ENCODE measurements at places on chromosomes 13 and 19. TPM values are rescaled to one million over a fixed set of nuclear protein-coding genes. Genes with fewer than 3 reads are reported as not detected.

GRCh38 chr19:16316506-16316882 is 8.1 kb upstream of the KLF2 start:
- DNase-seq: no peak

DNA sequence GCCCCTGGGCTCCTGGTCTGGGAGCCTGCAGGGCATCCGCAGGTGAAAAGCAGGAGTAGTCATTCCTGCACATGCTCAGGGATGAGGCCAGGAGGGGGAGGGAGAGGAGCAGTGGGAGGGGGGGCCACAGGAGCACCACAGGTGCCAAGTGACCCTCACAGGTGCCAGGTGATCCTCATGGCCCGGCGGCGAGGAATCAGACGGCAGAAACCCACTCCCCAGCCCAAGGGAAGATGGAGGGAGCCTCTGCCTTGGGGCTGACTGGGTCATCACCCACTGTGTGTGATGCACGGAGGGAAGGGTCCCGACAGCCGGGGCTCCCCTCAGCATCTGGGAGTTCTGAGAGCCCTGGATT is 27.4 kb downstream of the SH3GL1 start:
- no peak for DNase-seq

GRCh38 chr13:44605721-44606120 is 29.6 kb upstream of the TSC22D1 start:
- no peak for DNase-seq

DNA sequence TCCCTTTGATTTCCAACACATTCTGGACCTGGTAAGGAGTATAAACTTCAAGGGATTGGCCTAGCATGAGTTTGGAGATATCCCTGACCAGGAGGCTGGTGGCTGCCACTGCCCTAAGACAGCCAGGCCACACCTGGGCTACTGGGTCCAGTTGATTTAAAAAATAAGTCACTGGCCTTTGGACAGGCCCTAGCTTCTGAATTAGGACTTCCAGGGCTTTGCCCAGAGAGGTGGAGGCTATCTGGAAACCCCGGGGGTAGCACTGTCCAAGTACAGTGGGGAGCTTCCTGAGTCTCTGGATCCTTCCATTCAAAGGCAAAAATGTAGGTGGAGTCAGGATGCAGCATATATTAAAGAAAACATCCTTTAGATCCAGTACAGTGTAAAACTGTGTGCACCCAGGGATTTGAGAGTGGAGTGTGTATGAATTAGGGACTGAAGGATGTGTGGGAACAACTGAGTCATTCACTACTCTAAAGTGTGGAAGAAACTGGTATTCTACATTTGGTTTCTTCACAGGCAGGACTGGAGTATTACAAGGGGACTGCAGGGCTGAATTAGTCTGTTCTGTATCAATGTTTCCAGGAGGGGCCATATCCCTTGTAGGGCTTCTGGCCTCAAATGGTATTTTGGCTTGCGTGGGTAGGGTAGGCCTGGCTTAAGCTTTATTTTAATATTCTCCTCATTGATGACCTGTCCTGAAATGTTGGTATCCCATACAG is 14.8 kb upstream of the FCGBP start:
- peak; percentile 51 for DNase-seq

DNA sequence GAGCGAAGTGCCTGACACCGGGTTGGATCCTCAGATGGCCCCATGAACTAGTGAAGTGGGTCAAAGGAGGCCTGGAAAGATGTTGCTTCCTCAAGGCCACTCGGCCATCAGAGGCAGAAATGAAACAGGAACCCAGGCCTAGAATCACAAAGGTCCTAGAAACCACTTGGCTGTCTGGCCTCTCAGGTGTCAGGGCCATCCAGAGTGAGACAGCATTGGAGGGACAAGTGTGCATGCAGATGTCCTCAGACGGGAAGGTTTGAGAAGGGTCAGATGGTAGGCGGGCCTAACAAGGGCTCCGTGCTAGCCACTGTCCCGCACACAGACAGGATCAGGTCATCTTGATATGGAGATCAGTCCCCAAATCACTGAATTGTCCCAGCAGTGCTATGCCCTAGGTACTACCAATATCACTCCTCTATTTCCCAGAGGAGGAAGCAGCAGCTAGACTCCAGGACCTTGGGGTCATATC is 14.3 kb downstream of the CCDC97 start:
- no peak for DNase-seq

DNA sequence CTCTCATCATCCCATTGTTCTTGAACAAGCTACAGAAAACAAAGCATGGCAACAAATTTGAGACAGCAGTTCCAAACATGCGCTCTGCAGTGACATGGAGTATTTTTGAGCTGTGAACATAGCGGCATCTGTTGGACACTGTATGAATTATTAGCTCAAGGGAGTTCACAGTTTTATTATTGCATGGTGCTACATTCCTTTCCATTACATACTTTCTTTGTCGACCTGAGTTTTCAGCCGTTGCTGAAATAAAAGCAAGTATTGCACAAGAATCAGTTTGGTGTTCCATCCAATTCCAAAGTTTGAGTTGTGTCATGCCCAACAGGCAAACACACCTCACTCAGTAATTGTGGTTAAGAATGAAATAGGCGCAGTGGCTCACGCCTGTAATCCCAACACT is 30.1 kb upstream of the METTL21C start:
- DNase-seq: no peak

DNA sequence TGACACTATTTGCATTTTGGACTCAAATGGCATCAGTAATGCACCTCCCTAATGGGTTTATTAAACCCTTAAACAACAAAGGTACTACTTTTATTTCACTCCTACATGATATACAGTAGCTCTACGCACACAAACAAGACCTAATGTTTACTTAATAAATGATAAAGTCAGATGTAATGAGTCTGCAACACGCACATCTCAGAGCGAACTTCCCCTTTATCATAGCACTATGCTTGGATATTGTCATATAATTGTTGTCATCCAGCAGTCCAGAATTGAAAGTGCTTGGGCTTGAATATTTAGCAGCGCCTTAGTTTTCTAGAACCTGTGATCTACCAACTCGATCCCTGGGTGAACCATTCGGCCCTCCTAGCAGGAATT is 772 bp downstream of the PARP4 start:
- no peak for DNase-seq

DNA sequence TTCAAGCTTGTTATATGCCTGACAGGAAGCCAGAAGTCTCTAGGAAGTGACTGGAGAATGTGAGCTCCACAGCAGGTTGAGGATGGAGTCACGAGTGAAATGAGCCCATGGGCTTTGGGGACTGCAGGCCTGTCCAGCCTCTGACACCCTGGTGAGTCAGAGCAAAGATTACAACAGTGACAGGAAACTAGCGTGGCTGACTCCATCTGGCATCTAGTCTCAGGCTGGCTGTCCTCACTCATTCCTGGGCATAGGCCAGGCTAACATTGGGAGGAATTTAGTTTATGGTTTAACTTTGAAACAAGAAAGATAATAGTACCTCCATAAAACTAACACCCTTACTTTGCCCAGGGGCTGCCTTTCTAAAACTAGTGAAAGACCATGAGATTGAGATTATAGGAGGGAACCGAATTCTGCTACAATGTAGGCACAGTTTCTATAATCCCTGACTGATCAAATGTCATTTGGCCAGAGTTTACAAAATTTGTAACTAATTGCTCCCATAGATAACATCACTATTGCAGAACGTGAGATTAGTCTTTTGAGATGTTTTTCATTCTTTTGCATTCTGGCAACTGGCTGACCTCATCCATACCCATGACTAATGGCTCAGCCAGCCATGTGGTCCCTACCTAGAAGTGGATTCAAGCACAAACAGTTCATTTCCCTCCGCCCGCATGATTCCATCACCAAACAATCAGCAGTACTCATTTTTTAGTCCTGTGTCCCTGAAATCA is 28.4 kb downstream of the PSG1 start:
- DNase-seq: no peak

PRRG2 gene
- 0.32 TPM for total RNA-seq

ZFP82 gene
- 8.9 TPM for total RNA-seq

DNA sequence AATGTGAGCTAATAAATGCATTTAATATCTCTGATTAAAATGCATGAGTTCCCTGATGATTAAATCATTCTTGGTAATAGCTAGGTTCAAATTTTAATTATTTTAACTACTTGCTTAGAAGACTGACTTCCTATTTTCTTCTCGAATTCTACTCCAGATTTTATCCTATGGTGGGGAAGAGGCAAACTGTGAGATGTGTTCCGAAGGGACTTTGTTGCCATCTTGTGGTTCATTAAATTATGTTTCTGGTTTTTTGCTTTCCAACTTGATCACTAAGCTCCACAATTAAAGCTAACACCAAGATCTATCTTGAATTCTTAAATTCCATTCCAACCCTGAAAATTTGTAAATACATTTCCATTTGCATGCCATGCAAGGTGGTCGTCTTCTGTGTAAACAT is 538.4 kb upstream of the PCDH20 start:
- no peak for DNase-seq

ZNF471 gene
- not detected for total RNA-seq

DNA sequence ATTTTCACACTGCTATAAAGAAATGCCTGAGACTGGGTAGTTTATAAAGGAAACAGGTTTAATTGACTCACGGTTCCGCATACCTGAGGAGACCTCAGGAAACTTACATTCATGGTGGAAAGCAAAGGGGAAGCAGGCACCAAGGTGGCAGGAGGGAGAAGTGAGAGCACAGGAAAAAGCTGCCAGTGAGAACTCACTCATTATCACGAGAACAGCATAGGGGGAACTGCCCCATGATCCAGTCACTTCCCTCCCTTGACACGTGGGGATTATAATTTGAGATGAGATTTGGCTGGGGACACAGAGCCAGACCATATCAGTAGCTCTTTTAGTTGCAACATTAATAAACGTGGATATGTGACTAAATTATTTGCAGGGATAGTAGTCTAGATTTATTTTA is 4.3 kb upstream of the KCTD4 start:
- DNase-seq: no peak

DNA sequence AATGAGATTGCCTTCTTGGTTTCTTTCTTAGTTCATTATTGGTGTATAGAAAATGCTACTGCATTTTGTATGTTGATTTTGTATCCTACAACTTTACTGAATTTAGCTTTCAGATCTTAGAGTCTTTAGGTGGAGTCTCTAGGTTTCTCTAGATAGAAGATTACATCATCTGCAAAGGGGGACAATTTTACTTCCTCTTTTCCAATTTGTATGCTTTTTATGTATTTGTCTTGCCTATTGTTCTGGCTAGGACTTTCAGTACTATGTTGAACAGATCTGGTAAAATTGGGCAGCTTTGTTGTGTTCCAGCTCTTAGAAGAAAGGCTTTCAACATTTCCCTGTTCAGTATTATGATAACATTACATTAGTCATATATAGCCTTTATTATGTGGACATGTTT is 101.0 kb upstream of the SPRY2 start:
- DNase-seq: no peak

GRCh38 chr13:30255696-30256095 is 51.7 kb downstream of the KATNAL1 start:
- no peak for DNase-seq

OVOL3 gene
- total RNA-seq: not detected

DNA sequence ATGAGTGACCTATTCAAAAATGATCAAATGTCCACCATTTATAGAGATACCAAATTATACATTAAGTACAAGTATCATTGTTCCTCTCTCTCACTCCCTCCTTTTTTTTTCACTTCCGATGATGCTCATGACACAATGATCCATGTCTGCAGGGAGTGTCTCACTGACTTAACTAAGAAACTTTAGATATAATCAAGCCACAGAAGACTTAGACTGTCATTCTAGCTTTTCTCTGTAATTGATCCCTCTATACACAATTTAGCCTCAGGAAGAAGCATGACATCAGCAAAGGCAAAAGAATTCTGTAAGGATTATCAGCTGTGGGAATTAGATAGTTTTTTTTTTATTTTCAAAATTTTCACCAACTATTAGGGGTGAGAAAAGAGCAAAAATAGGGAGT is 734.9 kb upstream of the PCDH9 start:
- DNase-seq: no peak

- peak; percentile 91 for DNase-seq
These were observed 36.1 kb downstream of the ACTN4 start for GRCh38 chr19:38683393-38684077.

DNA sequence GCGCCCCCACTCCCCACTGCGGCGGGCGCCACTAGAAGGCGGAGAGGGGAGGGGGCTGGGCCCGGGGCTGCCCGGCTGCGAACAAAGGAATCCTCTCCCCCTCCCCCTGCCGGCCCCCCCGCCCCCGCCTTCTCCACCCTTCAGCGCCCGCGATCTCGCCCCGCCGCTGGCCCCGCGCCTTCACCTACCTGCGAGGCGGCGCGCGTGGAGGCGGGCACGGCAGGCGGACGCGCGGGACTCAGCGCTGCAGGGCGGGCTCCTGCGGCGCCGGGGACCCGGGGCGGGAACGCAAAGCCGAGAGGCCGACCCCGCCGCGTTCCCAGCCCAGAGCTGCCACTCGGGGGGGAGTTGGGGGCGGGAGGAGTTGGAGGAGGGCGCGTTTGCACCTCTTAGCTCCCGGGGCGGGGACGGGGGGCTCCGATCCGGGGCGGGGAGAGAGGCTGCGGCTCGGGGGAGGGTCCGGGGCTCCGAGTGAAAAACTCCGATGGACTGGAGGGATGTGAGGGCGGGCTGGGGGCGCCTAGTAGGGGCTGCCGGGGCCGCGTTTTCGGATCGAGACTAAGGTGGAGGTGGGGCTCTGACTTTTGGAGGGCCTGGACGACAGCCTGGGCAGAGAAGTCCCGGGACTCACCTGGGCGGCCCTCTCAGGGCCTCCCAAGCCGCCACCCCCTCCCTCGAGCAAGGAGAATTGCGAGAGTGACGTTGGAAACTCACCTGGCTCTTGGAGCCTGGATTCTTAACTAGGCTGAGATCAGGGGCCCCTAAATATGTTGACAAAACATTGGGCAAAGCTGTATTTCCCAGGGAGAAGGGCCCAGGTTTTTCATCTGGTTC is at the start of gene FBN3:
Gene FBN3 (minus strand): TSS at position 332 of the 834 bp plus-strand sequence. CDS start 2,112 bp downstream, outside the sequence.
- DNase-seq: no peak

Measured in osteocyte (in vitro differentiated cells).